ENCODE measurements at places on chromosomes 5 and 9. TPM values are rescaled to one million over a fixed set of nuclear protein-coding genes. Genes with fewer than 3 reads are reported as not detected.

The PHYHD1 gene
- total RNA-seq: 0.24 TPM

The PSAT1 gene
- total RNA-seq: 180 TPM

The OR13C8 gene
- not detected for total RNA-seq

The LCN12 gene
- total RNA-seq: 0.82 TPM

The ARL14EPL gene
- total RNA-seq: 0.43 TPM

The SMU1 gene
- total RNA-seq: 25.4 TPM

The MYMK gene
- not detected for total RNA-seq

The WNK2 gene
- total RNA-seq: 5.8 TPM

The C7 gene
- total RNA-seq: not detected

The PRR7 gene
- total RNA-seq: 32.8 TPM

The HSD17B3 gene
- 0.20 TPM for total RNA-seq

The VLDLR gene
- total RNA-seq: 23.6 TPM

The COL5A1 gene
- total RNA-seq: 54.8 TPM

The PCDHB2 gene
- 3.9 TPM for total RNA-seq

The APBB3 gene
- total RNA-seq: 6.1 TPM

The IGFBPL1 gene
- total RNA-seq: 2.3 TPM

The RAB3C gene
- total RNA-seq: not detected

The RMI1 gene
- total RNA-seq: 12.8 TPM

The PCDHB9 gene
- not detected for total RNA-seq

The CNTLN gene
- total RNA-seq: 5.6 TPM

The GARIN3 gene
- total RNA-seq: not detected

The CAMK4 gene
- not detected for total RNA-seq

The IL5 gene
- total RNA-seq: not detected

The MAP1B gene
- total RNA-seq: 59.4 TPM

The SLCO6A1 gene
- total RNA-seq: not detected

The BSPRY gene
- 0.06 TPM for total RNA-seq

The C5orf52 gene
- not detected for total RNA-seq

The C9orf153 gene
- total RNA-seq: 0.21 TPM

The PTGDS gene
- total RNA-seq: 0.67 TPM

The PCDHB15 gene
- total RNA-seq: 0.09 TPM

The NR5A1 gene
- total RNA-seq: 0.09 TPM

The SH3GL2 gene
- 0.05 TPM for total RNA-seq

The CDH9 gene
- not detected for total RNA-seq

The AFAP1L1 gene
- 12.0 TPM for total RNA-seq

The SUB1 gene
- 169 TPM for total RNA-seq

The CENPP gene
- 6.8 TPM for total RNA-seq

The RLN1 gene
- not detected for total RNA-seq

The PRRX2 gene
- total RNA-seq: 10.9 TPM

The TEK gene
- 0.12 TPM for total RNA-seq

The SPATA31A3 gene
- total RNA-seq: not detected

The ARL15 gene
- total RNA-seq: 4.3 TPM

The ADCY2 gene
- total RNA-seq: not detected
